ENCODE measurements at places on chromosomes 4 and X.

DNA sequence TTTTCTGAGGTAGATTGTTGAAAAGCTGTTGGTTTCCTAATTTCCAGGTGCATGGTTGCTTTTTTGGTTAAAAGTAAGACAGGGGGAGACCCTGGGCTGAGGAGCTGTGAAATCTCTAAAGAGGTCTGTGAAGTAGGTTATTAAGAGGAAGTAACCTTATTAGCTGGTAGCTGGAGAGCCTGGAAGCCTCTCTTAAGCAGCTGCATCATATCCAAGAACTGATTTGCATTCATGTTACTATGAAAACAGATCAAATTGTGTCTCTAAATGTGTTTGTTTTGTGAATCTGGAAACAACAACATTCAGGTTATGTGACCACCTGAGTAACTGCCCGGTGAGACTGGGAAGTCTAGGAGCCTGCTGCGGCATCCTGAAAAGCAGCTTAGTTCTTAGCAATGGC lies 54.1 kb downstream of the ARHGAP10 start:
- DNase-seq, result no peak

- peak; percentile 84 for DNase-seq
These were observed 21.8 kb downstream of the SPRY1 start for GRCh38 chr4:123418351-123418931.

DNA sequence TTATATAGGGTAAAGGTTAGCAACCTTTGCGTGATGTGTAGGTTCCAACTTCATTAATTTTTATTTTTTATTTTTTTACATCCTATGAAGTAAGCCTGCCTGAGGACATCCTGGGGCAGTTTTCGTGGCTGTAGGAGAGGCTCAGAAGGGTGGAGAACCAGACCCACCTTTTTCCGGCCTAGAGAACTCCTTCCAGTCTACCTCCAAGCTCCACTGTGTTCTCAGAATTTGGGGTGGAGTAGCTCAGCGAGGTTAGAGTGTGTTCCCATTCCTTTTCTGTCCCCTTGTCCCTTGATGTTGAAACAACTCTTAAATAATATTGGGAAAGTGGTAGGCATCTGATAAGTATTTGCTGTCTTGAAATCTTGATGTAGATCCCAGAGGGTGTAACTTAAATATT lies 32.4 kb downstream of the MTHFD2L start:
- no peak for DNase-seq

DNA sequence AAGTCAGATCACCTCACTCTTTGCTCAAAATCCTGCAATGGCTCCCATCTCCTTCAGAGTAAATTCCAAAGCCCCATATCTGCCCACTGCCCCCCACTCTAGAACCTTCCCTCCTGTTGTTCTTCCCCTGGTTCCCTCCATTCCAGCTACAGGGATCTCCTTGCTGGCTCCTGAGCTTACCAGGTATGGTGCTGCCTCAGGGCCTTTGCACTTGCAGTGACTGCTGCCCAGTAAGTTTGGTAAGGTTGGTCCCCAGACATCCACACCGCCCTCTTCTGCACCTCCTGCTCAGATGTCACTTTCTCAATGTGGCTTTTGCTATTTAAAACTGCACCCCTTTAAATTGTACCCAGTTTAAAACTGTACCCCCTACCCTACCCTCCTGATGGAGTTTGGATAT lies 7.8 kb upstream of the MAN2B2 start:
- no peak for DNase-seq

- no peak for DNase-seq
These were observed 603.8 kb downstream of the IQCM start for GRCh38 chr4:149211876-149212275.

GRCh38 chr4:95129031-95129430 lies 371.3 kb downstream of the BMPR1B start:
- DNase-seq, result no peak

DNA sequence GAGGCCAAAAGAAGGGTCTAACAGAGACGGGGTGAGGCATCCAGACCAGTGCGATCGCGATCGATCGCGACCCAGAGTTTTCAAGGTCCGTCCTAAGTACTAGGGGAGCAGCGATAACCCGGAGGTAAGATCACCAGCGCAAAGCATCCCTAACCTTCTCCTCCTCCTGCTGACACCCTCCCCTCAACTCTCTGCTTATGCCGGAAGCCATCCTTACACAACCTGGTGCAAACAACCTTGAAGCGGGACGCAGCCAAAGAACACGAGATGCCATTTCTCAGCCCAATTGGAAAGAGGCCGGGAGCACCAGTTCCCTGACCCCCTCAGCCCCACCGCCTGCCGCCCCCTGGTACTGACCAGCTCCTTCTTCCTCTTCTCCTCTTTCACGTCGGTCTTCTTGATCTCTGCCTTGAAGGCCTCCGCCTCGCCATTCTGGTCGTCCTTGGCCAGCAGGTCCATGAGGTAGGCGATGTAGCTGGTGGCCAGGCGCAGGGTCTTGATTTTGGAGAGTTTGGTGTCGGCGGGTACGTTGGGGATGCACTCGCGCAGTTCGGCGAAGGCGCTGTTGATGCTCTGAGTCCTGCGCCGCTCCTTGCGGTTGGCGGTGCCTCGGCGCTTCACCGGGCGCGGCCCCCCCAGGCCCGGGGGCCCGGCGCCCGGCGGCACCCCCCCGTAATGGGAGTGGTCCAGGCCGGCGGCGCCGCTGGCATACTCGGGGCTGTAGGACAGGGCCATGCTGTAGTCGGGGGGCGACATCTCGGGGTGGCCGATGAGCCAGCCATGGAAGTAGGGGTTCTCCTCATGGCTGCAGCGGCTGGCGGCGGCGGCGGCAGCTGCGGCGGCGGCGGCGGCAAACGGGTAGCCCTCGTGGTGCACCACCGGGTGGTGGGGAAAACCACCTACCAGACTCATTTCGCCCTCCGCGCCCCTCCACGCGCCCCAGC lies 1.4 kb downstream of the HAND2 start:
- DNase-seq, result peak; percentile 48

DNA sequence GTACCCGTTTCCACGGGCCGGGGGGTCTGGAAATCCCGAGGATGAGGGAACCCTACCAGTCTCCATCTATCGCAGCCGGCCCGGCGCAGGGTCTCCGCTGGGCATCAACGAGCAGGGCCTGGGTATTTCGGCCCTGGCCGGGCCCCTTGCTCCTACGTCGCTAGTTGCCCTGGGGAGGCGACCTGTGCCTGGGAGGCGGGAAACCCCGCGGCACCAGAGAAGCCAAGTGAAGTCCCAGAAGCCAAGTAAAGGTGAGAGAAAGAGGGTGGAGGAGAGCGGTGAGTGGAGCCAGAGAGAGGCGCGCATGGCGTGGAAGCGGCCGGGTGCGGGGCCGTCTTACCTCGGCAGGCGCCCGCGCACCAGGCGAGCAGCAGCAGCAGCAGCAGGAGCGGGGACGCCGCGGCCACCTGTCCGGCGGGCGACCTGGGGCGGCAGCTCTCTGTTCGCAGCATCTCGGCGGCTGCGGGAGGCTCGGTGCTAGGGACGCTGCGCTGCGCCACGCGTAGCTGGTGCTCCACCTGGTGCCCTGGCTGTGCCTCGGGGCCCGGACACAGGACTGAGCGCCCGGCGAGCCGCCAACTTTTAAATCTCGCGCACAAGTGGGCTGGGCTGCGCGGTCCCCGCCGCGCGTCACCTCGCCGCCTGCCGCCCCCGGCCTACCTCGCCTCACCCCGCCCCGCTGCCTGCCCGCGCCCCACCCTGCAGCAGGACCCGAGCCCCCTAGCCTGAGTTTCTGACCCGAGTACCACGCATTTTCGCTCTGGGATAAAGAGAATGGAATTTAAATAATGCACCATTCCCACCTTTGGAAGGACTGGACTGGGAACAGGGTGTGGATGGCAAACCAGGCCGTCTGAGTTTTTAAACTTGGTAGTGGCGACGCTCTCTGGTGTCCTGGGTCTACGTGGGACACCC lies at the start of gene NMU:
TSS of gene NMU (minus strand) at position 558 of the 915 bp plus-strand sequence. CDS start at position 452, 106 bp downstream.
- DNase-seq, result peak; percentile 65

- DNase-seq, result no peak
These were observed 166.5 kb downstream of the SCFD2 start for GRCh38 chr4:53199356-53199755.

- no peak for DNase-seq
These were observed 58.4 kb upstream of the XAGE1A start for GRCh38 chrX:52437212-52437611.

DNA sequence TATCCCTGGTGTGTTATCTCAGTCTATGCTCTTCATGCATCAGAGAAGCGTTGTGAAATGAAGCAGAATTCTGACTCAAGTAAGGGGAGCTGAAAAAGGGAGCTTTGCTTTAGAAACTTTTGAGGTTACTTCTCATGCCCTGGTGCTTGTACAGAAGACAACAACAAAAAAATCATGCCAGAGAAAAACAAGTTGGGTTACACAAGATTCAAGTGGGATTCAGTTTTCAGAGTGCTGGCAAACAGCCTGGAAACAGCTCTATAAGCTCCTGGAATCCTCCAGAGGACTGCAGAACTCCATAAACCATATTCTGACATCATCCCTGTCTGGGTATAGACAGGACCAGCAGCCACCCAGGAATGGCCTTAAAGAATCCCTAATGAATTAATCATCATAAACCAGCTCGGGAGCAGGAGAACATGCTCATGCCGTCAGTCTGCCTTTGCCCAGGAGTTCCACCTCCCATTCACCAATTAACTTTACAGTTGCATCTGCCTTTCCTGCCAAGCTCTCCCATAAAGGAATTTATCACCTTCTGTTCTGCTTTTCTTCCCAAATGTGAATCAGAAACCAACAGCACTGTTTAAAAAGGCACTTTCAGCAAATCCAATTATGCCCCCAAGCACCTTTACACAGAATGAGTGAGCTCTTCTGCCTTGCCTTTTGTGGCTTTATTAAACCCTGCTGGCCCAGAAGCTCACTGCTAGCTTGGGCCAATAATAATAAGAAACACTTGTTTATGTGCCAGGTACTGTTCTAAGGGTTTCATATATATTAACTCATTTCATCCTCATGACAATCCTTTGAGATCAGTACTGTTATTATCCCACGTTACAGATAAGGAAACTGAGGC lies 54.5 kb upstream of the FBXW7 start:
- DNase-seq, result peak; percentile 37

GRCh38 chrX:105263801-105264200 lies 43.3 kb upstream of the TEX13A start:
- DNase-seq, result no peak

- DNase-seq, result no peak
These were observed 32.3 kb downstream of the ADGRA3 start for GRCh38 chr4:22483551-22483981.

DNA sequence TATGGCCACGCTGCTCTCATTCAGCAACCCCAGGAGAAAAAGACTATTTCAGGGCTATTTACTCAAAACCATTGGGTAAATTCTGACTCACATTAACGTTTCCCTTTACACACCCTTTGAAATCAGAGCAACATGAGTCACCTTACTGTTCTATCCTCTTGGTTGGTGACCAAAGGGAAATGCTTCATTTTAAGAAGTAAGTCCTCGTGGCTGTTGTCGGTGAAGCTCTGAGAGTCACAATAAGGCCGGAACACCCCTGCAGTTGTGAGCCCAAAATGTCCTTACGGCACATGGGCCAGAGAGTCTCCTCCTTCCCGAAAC lies 56.3 kb upstream of the SPRY1 start:
- DNase-seq, result no peak

DNA sequence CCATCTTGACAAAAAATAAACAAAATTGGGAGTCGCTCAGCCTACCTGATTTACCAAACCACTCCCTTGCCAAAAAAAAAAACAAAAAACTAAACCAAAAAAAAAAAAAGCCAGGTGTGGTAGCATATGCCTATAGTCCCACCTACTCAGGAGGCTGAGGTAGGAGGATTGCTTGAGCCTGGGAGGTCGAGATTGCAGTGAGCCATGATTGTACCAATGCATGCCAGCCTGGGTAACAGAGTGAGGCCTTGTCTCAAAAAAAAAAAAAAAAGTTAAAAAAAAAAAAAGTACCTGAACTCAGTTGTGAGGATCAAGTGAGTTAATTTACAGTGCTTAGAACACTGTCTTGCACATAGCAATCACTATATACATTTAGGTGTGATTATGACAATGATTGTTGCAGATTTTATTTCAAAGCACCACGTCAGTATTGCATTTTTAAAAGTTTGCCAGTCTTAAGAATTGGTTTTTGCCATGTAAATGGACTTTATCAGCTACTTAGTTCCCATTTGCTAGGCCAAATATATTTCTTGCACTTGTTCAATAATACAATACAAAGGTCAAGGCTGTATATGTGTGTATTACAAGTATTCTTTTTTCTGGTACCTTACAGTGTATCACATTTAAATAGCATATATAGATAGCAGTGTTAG lies 4.6 kb downstream of the NUDT9 start:
- DNase-seq, result no peak

DNA sequence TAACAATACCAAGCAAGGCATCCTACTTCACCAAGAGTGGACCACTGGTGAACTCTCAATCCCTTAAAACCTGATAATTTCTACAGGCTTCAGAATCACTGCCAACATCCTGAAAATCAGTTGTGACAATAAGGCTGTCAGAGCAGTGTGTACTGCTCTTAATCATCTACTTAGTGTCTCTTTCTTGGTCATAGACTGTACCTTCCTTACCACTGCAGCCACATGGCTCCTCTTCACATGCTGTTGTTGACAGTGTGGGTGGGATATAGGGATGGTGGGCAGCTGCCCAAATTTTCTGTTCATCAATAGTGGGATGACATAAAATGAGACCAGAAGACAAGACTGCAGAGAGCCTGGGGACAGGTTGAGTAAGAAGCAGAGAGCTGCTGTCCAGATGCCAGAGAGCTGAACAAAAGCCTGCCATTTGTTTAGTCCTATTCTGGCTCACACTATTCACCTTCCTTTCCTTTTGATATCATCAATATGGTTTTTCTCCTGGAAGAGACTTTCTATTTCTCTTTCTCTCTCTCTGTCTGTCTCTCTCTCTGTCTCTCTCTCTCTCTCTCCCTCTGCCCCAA lies 178.9 kb downstream of the MGST2 start:
- no peak for DNase-seq

DNA sequence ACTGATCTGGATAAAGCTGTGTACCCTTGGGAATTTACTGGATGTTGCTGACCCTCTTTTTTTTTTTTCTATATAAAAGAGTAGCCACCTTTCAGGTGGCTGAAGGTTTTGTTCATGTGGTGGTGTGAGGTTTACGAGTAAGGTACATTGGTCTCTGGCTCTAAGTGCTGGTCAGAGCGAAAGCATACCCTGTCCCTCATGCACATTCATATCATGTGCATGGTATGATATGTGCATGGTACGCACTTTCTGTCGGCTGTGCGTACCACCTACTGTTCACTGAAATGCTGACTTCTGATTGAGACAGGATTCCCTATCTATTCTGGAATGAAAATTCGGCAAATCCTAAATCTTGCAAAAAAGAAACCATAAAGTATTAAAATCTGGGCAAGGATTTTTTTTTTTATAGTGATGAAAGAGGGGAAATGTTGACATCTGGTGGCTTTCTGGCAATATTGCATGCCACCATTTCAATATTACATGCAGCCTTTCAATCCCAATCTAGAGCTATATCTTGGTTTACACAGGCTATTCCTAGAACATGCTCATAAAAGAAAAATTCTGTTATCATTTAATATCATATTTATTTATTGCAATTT lies 32.8 kb downstream of the FAM149A start:
- DNase-seq, result no peak

DNA sequence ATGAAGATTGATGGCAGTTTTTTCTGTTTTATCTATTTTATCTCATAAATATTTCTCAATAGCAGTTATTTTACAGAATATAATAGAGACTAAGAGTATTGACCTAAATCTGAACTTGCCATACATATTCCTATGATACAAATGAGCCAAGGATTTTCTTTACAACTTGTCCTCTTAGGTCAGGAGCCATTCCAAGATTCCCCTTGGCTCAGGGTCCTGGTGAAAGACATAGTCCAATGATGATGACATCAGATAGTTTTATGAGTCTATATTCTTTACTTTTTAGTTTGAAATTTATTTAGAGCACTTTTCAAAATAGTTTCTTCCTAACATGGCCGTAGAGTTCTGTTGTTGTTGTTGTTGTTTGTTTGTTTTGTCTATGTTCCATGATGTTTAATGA lies 869.1 kb upstream of the GRID2 start:
- DNase-seq, result no peak

- DNase-seq, result peak; percentile 86
These were observed 13.3 kb upstream of the IL3RA start for GRCh38 chrX:1323315-1323714.
